ENCODE measurements at places on chromosomes 12 and 14.

DNA sequence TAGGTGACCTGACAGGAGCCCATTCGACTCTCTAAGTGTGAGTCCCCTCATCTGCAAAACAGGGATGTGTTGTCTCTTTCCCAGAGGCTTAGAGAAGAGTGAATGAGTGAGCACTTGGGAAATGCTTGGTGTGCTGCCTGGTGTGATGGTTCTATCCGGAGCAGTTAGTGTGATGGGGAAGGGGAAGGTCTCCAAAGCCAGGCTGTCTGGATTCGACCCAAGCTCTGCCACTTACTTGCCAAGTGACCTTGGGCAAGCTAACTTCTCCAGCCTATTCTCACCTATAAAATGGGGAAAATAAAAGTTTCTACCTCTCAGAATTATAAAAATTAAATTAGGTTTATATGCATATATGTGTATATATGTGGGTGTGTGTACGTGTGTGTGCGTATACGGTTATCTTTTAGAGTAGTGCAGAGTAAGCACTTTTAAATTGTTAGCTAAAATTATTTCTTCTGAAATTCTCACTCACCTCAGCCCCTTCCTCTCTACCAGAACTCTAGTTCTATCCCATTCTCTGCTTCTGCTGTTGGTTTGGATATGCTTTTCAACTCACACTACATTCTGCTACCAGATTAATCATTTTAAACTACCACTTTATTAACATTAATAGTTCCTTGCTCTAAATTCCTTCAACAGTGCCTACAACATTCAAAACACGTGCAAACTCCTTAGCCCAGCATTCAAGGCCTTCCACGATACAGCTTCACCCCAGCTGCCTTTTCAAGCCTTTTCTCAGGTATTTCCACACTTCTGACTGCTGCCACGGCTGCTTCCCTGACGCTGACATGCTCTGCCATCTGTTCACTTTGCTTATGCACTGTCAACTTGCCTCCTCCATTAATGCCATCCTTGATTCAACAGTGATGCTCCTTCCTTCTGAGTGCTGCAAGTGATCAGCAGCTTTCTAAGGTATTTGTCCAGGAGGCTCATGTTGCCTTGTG is 55.3 kb downstream of the DICER1 start:
- DNase-seq: no peak

- DNase-seq: peak; percentile 97
Measured at GRCh38 chr12:21801522-21802288, 27.2 kb upstream of the KCNJ8 start.

- DNase-seq: no peak
Measured at GRCh38 chr14:76884394-76884793, 58.2 kb downstream of the LRRC74A start.

DNA sequence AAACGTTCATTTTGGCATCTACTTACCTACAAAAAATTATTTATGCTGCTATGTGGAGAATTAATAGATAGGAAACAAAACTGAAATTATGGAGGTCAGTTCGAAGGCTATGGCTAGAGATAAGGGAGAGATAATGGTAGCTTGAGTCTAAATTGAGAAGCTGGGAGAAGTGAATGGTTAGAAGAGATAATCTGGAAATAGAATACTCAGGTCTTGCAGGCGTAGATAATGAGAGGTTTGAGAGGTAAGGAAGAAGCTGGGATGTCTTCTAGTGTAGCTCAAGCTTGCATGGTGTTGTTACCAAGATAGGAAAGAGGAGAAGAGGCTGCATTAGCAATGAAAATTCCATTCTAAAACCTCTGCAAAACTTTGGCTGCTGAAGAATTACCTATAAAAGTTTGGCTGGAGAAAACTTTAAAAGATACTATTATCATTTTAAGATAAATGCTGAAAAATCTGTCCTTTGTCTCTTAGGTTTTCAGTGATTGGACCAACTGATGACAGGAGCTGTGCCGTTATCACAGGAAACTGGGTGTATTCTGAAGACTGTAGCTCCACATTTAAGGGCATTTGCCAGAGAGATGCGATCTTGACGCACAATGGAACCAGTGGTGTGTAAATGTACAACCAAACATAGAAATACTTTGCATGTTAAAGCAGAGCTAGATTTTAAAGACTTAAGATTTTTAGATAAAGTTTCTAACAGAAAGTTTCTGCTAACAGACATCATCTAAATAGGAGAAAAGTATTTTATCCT is 14.1 kb downstream of the KLRF2 start:
- no peak for DNase-seq

- no peak for DNase-seq
Measured at GRCh38 chr12:115817389-115817788, 460.1 kb downstream of the MED13L start.

- DNase-seq: no peak
Measured at GRCh38 chr12:12880537-12880936, 10.8 kb upstream of the GPRC5A start.

DNA sequence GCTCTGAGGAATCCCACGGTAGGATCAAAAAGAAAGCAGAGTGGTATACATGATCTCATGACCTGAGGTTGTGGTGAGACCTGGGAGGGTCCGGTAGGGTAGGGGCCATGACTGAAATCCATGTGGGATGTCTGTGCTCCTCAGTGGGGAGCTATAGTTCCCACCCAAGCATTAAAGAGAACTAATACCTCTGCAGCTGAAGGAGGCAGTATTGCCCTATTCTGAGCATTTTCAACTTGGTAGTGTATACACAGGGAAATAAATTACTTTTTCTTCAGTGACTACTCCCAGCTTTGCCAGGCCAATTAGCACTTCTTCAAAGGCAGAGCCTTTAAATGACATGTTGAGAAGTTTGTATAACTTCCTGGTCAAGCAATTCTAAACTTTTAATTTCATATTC is 613.8 kb downstream of the KCNH5 start:
- no peak for DNase-seq

DNA sequence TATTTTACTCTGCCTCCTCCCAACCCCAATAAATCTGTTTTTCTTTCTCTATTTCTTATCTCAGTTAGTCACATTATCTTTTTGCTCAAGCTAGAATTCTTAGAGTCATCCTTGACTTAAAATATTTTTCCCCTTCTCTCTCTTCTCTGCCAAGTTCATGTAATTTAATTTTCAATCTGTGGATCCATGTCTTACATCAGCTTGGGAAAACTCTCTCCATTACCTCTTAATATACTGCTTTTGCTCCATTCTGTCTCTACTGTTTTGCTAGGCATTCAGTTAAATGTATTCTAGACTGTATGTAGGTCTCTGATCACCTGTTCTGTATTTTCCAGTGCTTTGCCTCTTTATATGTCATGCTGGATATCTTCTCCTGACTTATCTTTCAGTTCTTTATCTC is 51.0 kb upstream of the NR1H4 start:
- no peak for DNase-seq

DNA sequence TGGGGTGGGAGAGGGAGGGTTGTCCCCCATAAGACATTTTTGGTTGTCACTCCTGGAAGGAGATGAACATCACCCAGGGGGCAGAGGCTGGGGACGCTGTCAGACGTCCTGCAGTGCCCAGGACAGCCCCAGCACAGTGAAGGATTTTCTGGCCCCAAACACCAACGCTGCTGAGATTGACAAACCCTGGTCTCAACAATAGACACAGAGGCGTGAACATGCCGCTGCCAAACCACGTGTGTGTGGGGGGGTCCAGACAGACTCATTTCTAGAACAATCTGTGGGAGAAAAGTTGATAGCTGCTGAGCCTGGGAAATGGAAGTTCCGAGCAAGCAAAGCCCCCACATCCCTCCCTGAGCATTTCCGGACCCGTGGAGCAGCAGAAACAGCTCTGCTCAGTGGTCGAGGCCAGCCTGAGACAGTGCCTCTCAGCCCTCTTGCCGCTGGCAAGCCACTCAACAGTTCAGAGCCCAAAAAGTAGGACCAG is 43.8 kb upstream of the CLMN start:
- DNase-seq: no peak

GRCh38 chr12:124921200-124922031 is 7.0 kb upstream of the UBC start:
- DNase-seq: peak; percentile 70

DNA sequence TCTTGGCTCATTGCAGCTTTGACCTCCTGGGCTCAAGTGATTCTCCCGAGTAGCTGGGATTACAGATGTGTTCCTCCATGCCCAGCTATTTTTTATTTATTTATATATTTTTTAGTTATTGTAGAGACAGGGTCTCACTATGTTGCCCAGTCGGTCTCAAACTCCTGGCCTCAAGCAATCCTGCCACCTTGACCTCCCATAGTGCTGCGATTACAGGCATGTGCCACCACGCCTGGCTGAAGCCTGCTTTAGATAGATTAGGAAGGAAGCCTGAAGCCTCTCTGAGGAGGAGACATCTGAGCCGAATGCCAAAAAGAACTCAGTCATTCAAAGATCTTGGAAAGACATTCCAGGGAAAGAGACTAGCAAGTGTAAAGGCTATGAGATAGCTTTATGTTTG is 10.2 kb downstream of the INHBC start:
- no peak for DNase-seq

- DNase-seq: no peak
Measured at GRCh38 chr14:42633504-42634095, 1026.9 kb downstream of the LRFN5 start.

GRCh38 chr12:25771476-25771875 is 187.0 kb upstream of the RASSF8 start:
- no peak for DNase-seq

DNA sequence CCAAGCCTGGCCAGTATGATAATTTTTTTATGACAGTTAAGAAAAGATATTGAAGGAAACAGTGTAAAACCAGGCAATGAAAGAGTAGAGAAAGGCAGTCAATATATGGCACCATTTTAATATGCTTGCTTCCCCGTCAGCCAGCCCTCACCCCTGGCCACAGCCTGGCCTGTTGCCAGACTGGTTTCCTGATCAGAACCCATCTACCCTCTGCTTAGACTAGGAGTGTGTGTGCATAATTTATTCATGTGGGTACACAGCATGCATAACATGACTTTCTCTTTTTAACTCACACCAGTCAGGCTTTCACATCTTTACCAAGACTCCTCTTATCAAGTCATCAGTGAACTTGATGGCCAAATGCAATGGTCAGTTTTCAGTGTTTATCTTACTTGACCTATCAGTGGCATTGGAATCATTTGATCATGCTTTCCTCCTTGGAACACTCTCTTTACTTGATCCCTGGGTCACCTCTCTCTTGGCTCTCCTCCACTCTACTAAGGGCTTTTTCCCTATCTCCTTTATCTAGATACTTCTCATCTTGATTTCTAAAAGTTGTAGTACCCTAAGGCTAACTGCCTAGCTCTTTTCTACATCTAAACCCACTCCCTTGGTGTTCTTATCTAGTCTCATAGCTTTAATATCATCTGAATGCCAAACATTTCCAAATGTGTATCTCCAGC is 10.0 kb upstream of the GPR19 start:
- no peak for DNase-seq

- peak; percentile 95 for DNase-seq
Measured at GRCh38 chr14:23062002-23062401, 4.7 kb upstream of the CDH24 start.

DNA sequence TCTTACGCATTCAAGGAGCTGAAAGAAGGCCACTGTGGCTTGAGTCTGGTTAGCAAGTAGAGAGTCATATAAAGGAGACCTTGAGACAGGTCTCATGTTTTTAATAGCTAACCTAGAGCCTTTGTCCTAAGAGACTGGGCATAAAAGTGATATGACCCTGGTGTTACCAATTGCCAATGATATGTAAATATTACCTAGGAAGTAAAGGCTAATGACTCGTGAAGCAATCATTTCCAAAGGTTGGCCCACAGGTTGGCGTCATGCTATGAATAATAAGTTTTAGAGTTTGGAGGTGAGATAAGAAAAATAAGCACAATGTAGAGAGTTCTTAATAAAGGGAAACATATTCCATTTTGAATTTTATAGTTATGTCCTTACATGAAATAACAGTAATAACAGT is 116.6 kb upstream of the PLEKHA5 start:
- no peak for DNase-seq

GRCh38 chr12:81627336-81628189 is 131.6 kb downstream of the PPFIA2 start:
- peak; percentile 73 for DNase-seq

- DNase-seq: no peak
Measured at GRCh38 chr12:11756523-11756922, 107.0 kb downstream of the ETV6 start.

DNA sequence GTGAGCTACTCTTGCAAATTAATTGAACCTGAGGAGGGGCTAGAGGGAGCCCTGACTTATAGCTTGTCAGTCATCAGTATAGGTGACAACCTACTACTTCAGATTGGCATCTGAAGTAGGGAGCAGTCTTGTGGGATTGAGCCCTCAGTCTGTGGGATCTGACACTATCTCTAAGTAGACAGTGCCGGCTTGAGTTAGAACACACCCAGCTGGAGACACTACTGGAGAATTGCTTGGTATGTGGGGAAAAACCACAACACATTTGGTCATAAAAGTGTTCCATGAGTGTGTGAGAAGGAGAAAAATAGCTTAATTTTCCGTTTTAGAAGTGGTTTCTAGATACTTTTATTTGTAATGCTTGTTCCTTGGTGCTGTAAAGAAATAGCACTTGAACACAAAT is 30.5 kb upstream of the DDHD1 start:
- no peak for DNase-seq

DNA sequence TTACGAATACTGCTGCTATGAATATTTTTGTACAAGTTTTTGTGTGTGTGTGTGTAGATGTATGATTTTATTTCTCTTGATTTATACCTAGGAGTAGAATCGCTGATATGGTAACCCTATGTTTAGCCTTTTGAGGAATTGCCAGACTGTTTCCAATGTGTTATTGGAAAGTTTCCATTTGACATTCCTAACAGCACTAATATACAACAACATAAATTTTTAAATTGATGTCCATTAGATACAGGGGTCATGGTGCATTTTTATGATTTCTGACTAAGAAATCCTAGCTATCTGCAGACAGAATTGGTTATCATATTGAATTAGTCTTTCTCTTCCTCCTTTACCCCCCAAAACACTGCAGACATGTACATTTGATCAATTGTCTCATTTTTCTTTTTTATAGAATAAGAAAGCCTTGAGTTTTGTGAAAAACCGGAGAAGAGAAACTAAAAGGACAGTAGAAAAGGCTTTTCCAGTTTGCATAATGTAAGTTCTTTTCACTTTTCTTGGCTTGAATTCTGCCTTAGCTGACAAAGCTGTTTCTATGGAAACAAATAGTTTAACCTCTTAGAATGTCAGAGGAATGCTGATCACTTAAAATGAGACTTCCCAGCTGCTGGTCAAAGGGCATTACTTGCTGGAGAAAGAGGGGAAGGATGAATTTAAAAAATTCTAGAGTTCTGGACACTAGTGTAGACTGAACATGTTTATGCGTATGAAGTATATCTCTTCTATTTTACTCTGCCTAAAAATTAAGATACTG is 28.2 kb downstream of the PALS1 start:
- peak; percentile 55 for DNase-seq

- peak; percentile 77 for DNase-seq
Measured at GRCh38 chr12:39145175-39145999, 240.0 kb upstream of the CPNE8 start.

DNA sequence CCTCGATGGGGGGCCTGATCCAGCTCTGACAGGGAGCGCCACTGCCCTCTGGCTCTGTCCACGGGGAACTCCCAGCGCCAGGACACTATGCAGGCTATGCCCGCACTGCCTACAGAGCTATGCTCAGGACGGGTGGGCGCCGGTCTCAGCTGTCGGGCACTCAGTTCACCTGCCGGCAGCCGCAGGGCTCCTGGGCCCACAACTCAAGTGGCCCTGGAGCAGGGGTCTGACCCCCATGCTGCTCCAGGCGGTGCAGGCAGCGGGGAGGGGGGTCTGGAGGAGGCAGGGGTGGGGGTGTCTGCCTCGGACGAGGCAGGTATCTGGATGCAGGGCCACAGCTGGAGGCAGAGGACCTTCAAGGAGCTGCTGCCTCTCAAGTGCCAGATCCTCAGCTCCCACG is 28.5 kb upstream of the NUDT14 start:
- no peak for DNase-seq
